A549 (cell line): ENCODE measurements at places on chromosomes 5 and 9.

DNA sequence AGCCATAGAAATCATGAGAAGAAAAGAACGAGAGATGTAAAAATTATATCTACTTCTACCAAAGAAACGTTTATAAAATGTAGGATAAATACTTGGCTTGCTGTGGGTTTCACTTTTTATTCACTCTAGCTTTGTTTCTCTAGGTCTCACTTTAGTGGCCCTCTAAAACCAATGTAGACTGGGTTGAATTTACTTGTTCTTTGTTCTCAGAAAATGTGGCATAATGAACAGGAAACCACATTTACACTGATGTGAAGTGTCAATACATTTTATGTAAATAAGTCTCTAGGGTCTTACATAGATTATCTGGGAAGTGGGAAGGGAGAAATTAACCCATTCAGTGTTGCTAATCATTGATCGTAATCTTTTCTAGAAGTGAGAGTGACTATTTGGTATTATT lies 58.9 kb downstream of the PLPPR1 start:
- DNase-seq: no peak

GRCh38 chr9:128340691-128341434 lies 536 bp downstream of the SLC27A4 start:
- no peak for DNase-seq

- no peak for DNase-seq
Measured at GRCh38 chr5:103951776-103952175, 389.2 kb upstream of the NUDT12 start.

DNA sequence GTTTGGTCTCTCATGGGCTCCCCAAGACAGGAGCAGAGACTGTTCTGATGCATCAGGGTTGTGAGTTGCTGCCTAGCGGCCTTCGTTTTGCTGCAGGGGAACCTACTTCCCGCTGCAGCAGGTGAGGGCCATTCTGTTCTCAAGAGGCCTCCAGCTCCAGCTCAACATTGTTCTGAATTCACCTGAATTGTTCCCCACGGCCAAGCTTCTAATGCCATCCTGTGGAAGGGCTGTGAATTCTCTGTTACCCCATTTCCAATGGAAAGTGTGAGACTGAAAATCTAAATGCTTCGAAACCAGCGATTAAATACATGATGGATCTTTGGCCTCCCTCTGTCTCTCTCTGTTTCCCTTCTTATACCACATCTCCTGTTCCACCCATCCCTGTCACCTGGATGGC lies 349.1 kb upstream of the DAP start:
- no peak for DNase-seq

GRCh38 chr5:167820101-167820990 lies 471.1 kb upstream of the WWC1 start:
- no peak for DNase-seq
